ENCODE measurements at places on chromosomes 5 and 9. TPM values are rescaled to one million over a fixed set of nuclear protein-coding genes. Genes with fewer than 3 reads are reported as not detected.

DNA sequence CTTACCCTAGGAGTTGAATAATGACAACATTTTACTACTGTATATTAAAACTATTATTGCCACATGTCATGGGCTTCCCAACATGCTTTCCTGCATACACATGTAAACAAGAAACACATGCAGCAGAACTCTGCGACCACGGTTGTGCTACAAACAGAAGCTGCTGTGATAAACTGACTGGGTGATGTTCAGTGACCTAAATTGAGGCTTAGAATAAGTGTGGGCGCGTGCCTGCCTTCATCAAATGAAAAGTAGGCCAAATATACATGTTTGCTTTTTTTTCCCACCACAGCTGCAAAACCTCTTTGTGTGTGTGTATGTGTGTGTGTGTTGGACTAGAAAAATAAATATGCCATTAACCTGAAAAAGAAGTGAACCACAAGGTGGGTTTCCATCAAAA, 1202.1 kb downstream of the PTPRD start:
- no peaks in the 10 kb centered on the region for H3K36me3 ChIP-seq
- DNase-seq, result no peak
- no peak overlapping the region for H3K27ac ChIP-seq
- no peaks in the 10 kb centered on the region for H3K27me3 ChIP-seq
- no peak overlapping the region for H3K4me3 ChIP-seq
- H3K4me1 ChIP-seq, result no peaks in the 10 kb centered on the region

DNA sequence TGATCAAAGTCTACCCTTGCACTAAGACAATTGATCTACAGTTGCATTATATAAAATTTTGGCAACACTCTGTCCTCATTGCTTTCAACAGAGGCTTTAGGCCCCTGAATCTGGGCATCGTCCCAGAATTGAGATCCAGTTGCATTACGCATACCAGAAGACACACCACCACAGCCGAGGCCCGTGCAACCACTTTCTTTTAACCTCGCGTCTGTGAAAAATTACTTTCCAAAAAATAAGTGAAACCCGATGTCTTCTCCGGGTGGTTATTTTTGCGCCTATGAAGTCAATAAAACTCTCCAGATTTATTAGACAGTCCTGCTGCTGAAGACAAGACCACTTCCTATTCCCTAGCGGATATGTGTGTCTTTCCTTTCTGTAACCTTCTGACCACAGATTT, 52.1 kb upstream of the NFIB start:
- H3K4me1 ChIP-seq, result peaks cover 40% of the 10 kb centered on the region
- H3K4me3 ChIP-seq, result peak overlapping the region; percentile 9
- H3K27me3 ChIP-seq, result peaks cover 15% of the 10 kb centered on the region
- peak overlapping the region; percentile 65 for H3K27ac ChIP-seq

DNA sequence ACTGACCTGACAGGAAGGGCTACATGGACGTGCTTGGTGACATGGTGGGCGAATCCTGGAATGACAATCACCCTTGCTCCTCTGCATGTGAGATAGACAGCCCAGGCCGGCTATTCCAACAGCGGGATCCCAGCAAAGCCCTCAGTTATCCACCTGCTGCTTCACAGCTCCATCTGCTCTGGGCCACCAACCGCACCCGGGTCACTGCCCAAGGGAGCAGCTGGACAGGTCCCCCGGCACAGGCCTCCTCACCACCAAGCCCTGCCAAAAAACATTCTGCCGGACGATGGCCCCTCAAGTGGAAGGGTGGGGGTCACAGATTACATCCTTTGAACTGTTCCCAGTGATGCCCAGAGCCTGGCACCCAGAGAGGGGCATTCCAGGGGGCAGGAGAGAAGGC, 39.6 kb downstream of the STK10 start:
- no peaks in the 10 kb centered on the region for H3K27me3 ChIP-seq
- DNase-seq, result no peak
- peaks cover 10% of the 10 kb centered on the region for H3K4me1 ChIP-seq
- peaks cover 3% of the 10 kb centered on the region for H3K36me3 ChIP-seq

DNA sequence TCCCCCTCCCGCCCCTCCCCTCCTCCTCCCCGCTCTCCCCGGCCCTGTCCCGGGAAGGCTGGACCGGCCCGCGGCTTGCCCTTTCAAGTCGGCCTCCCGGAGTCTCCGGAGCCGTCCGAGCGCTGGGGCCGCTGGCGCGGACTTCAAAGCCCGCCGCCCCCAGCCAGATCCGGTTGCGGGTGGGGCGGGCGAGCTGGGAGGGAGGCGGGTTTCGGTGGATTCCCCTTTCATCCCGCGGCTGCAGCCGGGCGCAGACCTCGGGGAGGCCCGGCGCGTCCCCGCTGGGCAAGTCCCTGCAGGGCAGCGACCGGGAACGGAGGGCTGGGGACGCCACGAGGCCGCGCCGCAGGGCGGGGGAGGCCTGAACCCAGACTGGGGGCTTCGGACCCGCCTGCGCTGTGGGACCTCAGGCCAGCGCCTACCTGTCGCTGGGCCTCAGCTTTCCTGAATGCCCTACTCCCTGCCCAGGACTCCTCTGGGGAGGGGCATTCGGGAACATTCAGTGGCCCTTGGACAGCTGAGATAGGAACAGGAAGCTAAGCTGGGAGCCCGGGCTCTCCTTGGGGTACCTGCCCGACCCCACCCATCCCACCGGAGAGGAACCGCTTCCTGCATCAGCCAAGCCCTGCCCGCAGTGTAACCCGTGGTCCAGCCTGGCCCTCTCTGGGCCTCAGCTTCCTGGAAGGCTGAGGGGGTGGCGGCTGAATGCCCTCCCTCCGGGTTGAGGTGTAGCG, 23.4 kb downstream of the C9orf50 start:
- no peaks in the 10 kb centered on the region for H3K27me3 ChIP-seq
- peak; percentile 80 for DNase-seq
- no peaks in the 10 kb centered on the region for H3K36me3 ChIP-seq
- H3K27ac ChIP-seq, result peak overlapping the region; percentile 29
- peaks cover 28% of the 10 kb centered on the region for H3K4me1 ChIP-seq
- H3K4me3 ChIP-seq, result peak overlapping the region; percentile 56

TNC gene
- 319 TPM for total RNA-seq

MZB1 gene
- total RNA-seq, result not detected

SAXO1 gene
- not detected for total RNA-seq

DMRTA1 gene
- not detected for total RNA-seq

FRMPD1 gene
- not detected for total RNA-seq

All from GM23248 (cell line).